ENCODE measurements at places on chromosomes 16 and 17.

DNA sequence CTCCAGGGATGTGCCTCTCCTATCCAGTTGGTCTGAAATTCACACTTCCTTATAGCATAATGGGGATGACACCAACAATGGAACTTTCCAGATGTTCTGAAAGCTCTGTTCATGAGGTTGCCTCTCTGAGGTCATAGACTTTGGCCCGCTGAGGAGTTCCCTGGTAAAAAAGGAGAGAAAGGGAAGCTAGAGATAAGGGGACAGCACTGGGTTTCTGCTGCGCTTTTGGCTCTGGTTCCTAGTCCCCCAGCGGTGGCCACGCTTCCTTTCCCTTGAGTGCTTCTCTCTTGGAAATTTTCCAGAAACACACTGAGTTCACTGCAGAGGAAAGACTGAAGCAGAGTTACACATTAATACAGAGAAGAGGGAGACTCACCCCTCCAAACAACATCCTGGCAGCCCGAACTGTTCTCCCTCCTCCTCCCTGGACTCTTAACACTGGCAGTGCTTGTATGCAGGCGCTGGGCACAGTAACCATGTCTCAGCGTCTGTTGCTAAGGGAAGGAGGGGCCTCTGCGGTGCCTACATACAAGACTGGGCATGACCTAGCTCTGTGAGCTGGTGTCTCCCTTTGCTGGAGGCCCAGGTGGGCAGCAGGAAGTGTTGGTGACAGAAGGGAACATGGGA, at the start of gene DNAH3:
TSS of gene DNAH3 (minus strand) at position 472 of the 627 bp plus-strand sequence. CDS start 527 bp downstream, outside the sequence.
- DNase-seq: no peak

DNA sequence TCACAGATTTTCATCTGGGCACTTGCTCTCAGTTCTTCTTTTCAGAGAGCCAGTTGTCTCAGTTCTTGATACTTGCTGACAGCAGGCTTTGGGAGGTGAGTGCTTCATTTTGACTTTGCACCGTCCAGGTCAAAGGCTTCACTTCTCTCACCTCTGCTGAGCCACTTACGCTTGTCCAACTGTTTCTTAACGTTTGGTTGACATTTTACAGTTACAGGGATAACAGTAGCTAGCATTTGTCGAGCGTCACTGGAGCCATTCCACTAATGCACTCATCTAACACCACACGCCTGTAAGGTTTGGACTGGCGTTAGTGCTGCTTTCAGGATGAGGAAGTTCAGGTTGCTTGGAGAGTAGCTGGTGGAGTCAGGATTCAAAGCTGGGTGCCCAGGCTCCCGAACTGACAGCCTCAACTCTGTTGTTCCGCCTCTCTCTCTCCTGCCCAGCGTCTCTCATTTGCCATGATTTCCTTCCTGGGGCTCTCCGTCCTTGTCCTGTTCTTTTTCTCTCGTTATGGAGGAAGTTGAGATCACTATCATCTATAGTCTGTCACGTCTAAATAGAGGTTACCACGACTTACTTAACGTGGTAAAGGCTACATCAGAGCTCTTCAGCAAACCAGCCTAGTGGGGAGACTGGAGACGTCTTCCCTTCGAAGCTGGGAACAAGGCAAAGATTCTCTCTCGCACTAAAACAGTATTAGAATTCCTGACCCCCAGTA, 220.8 kb downstream of the RPTOR start:
- no peak for DNase-seq

DNA sequence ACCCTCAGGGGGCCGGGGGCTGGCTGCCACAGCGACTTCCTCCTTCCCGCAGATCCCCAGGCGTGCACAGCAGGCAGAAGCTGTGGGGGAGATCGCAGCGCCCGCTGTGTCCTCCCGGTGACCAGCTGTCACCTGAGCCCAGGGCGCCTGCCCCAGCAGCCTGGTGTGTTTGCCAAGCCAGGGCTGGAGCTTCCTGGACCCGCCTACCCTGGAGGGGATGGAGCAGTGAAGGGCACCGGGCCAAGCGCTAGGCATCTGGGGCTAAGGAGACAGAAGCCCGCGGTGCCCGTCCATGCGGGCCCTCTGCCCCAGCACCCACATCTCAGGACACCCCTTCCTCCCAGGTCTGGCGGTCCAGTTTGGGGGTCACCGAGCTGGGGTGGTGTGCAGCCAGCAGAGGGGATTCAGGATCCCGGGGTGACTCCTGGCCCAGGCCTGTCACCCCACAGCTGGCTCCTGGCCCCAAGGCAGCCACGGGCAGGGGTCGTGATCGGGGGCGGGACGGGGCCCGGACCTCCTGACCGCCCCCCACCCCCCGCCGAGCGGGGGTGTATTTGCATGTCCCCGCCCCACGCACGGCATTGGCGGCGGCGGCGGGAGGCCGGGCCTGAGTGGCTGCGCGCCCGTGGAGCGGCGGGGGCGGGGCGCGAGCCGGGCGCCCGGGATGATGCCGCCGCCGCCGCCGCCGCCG, at the start of gene RAB26:
TSS of gene RAB26 (plus strand) at position 645 of the 691 bp plus-strand sequence. CDS start 159 bp downstream, outside the sequence.
- DNase-seq: no peak

- DNase-seq: no peak
Measured at GRCh38 chr17:40283662-40284061, 4.0 kb upstream of the CDC6 start.

DNA sequence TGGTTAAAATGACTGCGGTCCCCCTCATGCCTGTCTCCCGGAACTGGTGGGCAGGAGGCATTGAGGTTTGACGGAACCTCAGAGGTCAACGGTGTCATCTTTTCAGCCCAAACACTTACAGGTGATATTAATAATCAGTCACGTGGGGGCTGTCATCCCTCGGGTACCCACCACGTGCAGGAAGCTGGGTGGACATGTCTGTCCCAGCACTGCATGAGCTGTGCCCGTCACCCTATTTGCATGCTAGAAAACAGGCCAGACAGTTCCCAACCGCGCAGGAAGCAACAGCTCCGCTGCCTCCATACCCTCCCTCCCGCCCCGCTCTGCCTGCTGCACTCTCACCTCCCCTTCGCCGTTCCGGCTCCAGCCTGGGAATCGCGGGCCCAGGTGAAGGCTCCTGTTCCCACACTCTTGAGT, 1.4 kb downstream of the SYNGR3 start:
- no peak for DNase-seq

DNA sequence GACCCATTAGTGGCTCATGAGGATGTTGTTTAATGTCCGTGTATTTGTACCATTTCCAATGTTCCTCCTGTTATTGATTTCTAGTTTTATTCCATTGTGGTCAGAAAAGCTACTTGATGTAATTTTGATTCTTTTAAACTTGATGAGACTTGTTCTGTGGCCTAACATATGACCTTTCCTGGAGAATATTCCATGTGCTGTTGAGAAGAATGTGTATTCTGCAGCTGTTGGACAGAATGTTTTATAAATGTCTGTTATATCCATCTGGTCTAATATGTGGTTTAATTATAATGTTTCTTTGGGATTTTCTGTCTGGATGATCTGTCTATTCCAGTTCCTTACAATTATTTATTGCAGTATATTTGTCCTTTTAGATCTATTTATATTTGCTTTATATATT, 2.9 kb upstream of the ABCA10 start:
- DNase-seq: no peak

DNA sequence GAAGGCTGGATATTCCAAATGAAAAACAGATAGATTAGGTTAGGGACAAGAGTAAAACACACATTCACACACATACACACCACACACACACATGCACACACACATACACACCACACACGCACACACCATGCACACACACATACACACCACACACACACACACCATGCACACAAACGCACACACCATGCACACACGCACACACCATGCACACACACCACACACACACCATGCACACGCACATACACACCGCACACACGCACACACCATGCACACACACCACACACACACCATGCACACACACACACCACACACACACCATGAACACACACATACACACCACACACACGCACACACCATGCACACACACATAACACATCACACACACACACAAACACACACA, 203.7 kb upstream of the ZFHX3 start:
- DNase-seq: no peak

DNA sequence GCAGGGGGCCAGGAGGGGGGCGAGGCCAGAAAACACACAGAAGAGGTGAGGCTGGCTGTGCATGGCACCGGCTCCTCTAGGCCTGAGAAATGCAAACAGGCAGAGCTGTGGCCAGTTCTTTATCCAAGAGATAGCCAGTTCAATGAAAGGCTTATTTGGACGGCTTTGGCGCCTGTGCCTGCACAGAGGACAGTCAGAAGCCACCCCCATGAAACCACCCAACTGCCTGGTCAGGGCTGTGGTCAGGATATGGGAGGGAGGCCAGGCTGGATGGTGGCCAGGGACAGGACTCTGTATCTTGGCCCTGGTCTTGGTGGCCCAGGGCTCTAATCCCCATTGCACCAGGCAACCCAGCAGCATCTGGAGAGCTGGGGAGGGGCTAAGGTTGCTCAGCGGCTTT, 24.5 kb upstream of the GPRC5C start:
- DNase-seq: no peak

- DNase-seq: no peak
Measured at GRCh38 chr17:6075845-6076244, 5.7 kb downstream of the WSCD1 start.

- DNase-seq: no peak
Measured at GRCh38 chr16:3292604-3293003, 9.3 kb downstream of the ZNF263 start.

GRCh38 chr17:27153005-27153404, 140.9 kb upstream of the WSB1 start:
- DNase-seq: no peak

GRCh38 chr17:65346166-65346565, 209.0 kb downstream of the RGS9 start:
- DNase-seq: no peak

GRCh38 chr17:79360196-79360595, 250.7 kb downstream of the RBFOX3 start:
- no peak for DNase-seq
